ENCODE measurements at places on chromosomes 12 and 14.
A peak's percentile ranks its signal among the peaks of the same experiment; 100 is the strongest.

GRCh38 chr14:44940211-44940610, 21.5 kb downstream of the KLHL28 start:
- no peak for DNase-seq

- DNase-seq, result no peak
Observed at GRCh38 chr12:53483979-53484377, 15.3 kb downstream of the MAP3K12 start.

DNA sequence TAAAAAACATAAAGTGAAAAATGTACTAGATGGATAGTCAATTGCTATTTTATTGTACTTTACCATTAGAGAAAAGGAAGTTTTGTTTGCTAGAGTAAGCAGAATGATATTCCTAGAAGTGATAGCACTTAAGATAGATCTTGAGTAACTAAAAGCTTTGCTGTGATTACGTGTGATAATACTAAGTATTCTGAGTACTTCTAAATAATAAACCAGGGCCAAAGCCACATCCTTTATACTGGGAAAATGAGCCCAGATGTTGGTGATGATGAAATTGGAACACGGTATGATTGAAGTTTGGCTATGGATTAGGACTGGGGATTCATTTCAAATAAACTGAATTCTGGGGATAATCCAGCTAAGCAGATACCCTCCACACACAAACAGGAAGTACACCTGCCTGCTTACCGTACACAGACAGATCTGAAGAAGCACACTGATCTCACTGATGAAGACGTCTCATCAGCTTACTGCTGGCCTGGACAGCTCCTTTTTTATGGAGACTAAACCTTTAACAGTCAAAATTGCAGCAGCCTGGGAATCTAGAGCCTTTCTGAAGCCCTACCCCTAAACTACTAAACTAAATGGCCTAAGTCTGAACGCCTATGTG, 199.8 kb downstream of the LRFN5 start:
- DNase-seq, result no peak

DNA sequence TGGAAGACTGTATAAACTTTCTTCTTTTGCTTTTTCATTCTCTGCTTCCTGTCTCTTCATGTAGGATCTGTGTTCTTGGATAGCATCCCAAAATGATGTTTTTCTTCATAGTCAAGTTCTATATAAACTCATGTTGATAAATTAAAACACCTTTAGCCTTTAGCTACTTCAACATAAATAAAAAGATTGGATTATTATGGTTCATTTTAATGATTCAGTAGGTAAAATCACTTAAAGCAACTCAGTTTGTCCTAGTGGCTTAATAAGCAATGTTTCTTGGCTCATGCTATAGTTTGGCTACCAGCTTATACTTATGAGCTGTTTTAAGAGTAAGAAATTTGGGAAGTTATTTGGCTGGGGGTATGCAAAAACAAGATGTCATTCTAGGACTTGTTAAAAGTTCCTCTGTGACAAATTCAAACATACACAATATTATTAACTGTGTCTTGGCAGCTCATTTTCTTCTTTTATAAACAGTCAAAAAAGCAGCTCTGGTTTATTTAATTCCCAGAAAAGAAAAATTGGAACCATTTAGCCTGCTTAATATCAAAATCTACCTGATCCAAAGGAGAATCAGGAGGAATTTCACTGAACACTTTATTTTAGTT, 111.4 kb downstream of the TMTC3 start:
- DNase-seq, result no peak

GRCh38 chr14:90655829-90656228, 160.4 kb downstream of the TTC7B start:
- no peak for DNase-seq

DNA sequence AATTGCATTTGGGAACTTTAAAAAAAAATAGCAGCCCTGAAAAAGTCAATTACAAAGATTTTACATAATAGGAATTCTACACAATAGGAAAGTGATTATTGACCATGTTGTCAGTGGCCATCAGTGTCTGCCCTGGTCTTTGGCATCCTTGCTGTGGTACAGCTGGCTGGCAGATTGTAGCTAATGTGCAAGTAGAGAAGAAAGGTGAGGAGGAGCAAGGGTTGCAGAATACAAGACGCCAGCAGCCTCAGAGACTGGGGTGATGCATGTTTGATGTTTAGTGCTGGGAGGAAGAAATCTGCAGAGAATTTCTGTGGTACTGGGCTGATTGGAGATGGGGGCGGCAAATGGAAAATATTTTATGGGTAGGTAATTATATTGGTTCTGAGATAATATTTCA, 322.9 kb downstream of the TMEM117 start:
- no peak for DNase-seq

DNA sequence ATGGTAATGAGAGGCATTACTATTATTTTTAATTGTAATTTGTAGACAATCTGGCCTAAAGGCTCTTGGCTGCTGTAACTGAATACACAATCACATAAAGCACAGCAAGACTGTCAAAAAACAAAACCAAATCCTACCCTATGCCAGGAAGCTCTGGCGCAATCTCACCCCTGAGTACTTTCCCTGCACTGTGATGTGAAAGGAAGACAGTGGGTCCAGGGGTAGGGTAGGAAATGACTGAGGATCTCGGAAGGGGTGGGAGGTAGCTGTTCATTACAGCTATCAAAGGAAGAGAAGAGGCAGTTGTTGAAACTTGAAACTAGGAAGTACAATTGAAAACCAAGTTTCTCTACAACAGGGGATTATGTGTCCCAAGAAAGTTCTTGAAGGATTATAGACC, 202.8 kb downstream of the ANO2 start:
- DNase-seq, result no peak

DNA sequence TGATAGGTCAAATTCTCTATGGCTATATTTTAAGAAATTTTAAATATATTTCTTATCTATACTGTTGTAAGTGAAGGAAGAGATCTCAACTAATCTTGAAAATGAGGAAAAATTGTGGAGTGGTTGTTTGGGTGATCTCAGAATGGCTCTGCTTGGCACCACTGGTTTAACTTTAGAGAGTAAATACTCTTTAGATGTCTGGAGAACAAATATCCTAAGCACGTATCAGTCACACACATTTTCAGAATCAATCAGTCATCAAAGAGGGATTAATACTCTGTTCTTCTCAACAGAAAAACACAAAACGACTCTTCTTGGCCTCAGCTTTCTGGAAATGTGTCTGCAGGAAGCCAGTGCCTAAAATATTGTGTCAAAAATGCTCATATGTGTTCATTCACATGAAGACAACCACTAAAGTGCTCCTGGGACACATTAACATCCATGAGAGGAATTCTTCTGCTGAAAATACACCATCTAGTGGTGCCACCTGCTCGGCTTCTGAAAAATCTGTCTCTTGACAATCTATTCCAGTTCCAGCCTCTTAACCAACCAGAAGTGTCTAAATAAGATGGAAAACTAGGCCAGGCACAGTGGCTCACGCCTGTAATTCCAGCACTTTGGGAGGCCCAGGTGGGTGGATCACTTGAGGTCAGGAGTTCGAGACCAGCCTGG, 81.1 kb upstream of the CCDC198 start:
- no peak for DNase-seq

DNA sequence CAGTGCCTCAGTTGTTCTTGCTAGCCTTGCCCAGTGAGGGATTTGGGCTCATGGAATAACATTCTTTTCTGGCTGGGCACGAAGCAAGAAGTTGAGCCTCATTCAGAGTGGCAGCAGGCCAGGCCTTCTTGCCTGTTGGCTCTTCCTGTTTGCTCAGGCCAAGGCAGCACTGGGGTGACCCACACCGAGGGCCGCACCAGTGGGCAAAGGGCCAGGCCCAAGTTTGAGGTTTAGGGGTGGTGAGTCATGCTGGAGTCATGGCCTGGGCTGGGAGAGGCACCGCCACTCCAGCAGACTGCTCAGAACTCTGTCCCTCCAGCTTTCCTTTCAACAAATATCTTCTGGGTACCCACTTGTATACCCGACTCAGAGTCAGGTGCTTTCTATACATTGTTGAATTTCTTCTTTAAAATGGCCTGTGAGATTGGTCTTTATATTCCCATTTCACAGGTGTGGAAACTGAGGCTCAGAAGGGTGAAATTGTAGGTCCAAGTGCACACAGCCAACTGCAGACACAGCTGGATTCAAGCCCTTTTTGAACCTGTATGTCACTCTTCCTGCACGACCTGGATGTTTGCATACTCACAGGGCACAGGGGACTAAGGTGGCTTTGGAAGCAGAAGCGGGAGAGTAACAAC, 279.4 kb downstream of the FOXN3 start:
- no peak for DNase-seq

DNA sequence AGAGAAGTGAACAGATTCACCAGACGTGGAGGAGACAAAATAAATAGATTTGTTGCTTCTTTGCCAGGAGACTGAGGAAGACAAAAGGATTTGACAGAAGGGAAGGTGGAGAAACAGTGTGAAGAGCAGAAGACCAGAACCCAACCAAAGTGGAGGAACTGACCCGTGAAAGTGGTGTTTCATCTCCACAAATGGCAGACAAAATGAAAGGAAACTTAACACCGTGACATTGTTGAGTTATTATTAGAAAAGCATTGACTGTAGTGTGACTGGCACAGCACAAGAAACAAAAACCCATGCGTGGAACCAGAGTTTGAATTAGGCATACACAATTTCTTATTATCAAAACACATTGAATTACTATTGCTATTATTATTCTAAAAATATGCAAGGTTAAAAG, 518.1 kb downstream of the TMEM121 start:
- DNase-seq, result no peak

DNA sequence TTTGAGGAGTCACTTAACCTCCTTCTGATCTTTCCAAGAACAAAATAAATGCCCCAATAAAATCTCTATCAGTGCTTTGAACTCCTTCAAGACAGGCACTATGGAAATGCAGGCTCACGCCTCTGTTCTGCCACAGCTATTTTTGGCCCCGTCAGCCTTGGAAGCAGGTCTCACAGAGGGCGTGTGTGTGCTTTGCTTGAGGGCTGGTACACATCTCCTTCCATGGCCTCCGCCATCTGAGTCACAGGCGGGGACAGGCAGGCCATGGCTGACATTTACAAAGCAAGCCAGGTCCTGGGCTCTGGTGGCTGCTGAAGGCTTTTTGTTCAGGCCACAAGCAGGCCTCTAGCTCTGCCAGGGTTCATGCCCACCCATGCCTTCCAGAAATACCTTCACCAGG, 16.0 kb downstream of the PRIMA1 start:
- no peak for DNase-seq

DNA sequence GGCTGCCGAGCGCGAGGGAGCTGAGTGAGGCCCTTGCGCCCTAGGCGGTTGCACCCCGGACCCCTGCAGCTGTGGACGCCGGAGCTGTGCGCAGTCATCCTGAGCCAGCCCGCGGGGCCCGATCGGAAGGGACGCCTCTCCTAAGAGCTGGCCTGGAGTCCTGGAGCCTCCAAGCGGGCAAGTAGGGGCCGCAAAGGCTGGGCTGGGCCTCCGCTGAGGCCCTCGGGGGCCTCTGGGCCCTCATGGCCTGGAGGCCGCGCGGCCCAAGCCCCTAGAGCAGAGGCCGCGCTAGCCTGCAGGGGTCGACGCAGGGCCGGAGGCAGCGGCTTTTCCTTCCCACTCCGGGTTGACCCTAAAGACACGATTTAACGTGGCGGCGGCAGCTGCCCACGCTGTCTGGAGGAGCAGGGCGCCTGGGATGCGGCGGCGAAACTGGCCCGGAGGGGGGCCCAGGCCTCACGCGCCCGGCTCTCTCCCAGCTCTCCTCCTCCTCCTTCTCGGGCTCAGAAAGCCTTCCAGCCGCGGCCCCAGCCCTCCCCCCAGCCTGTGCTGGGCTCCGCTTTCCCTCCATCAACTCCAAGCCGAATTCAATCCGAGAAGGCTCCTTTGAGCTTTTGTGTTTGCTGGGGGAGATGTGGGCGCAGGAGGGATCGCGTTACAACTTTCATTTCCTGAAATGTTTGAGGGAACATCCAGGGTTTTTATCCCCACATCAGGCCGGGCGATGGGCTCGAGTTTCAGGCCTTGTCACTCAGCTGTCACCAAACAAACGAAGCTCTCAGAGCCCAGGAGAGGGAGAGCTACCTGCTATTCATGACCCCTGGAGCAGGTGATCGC, 11.6 kb downstream of the SIX1 start:
- no peak for DNase-seq

DNA sequence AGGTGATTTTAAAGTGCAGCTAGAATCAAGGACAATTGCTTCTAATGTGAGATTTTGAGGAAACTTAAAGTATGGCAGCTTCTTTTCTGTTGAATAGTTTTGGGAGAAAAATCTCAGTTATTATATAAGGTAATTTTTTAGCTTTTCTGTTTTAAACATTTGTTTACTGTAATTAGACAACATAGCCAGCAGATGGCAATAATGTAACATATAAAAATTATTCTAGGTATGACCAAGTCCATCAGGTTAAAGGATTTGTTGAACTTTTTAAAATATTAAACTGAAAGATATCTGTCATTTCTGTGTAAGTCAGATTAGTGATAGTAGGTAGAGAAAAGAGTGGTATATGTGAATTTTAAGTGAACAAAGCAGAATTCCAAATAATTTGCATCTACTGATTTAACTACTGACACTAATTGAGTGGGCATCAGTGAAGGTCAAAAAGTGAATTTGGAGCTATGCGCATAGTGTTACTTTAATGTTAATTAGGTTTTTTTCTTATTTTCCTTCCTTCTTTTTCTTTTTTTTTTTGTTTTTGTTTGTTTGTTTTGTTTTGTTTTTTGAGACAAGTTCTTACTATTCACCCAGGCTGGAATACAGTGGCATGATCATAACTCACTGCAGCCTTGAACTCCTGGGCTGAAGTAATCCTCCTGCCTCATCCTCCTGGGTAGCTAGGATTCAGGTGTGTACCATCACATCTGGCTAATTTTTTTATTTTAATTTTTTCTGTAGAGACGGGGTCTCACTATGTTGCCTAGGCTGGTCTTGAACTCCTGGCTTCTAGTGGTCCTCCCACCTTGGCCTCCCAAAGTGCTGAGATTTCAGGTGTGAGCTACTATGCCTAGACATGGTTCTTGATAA, 18.6 kb downstream of the PRORP start:
- DNase-seq, result no peak

DNA sequence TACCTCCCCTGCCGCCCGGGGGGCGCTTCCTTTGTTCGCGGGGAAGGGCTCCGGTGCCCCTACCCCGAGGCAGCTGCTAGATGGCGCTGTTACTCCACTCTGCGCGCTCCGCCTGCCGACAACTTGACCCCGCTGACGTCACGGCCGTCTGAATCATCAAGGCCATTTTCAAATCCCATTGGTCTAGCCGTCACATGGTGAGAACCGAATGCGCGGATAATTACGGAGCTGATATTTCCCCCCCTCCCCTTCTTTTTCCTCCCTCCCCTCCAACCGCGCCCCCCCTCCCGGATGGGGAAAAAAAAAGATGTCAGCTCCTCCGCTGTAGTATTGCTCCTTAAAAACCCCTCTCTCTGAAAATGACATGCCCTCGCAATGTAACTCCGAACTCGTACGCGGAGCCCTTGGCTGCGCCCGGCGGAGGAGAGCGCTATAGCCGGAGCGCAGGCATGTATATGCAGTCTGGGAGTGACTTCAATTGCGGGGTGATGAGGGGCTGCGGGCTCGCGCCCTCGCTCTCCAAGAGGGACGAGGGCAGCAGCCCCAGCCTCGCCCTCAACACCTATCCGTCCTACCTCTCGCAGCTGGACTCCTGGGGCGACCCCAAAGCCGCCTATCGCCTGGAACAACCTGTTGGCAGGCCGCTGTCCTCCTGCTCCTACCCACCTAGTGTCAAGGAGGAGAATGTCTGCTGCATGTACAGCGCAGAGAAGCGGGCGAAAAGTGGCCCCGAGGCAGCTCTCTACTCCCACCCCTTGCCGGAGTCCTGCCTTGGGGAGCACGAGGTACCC, at the start of gene HOXC10:
TSS of gene HOXC10 (plus strand) at position 246 of the 791 bp plus-strand sequence. CDS start at position 360, 114 bp downstream.
- peak; percentile 91 for DNase-seq

- peak; percentile 80 for DNase-seq
Observed at GRCh38 chr12:50057000-50057841, at the start of gene ASIC1. Gene ASIC1, plus strand, starts transcription at chr12:50057596. Its CDS starts 1,171 bp downstream, at chr12:50058767.

Data from posterior cingulate gyrus (tissue), 11 donors.